SHP77 treated with DMSO at 0.1 percent for 48 hours (cell line): ENCODE measurements at places on chromosomes 1 and 21.

GRCh38 chr1:12245116-12245515 lies 15.3 kb downstream of the VPS13D start:
- no peak for DNase-seq

GRCh38 chr1:157781048-157781447 lies 4.1 kb upstream of the FCRL2 start:
- DNase-seq: no peak

DNA sequence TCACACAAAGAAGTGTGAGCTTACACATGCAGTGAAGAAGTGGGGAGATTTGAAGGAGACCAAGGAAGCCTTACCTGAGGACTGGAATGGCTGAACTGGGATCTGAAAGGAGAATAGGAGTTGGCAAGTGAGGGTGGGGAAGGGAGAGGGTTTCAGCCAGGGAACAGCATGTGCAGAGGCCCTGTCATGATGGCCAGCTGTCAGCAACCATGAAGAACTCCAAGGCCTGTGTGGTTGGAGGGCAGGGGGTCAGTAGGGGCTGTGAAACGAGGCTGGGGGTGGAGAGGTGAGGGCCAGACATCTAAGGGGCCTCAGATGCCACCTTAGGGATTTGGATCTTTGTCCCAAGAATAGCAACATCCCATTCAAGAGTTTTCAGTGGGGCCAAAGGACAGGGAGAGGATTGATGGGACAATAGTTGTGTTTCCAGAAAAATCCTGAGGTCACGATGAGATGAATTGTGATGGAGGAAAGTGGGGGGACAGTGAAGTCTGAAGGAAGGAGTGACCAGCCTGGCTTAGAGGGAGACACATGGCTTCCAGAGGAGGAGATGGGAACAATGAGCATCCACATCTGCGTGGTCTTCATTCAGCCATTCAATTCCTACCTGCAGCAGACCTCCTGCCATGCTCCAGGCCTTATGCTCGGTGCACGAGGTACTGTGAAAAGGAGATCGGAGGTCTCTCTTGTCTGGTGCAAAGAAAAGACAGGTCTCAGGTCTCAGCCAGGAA lies 187.6 kb downstream of the MATN1 start:
- DNase-seq: no peak

GRCh38 chr1:12540580-12541273 lies 77.3 kb downstream of the DHRS3 start:
- DNase-seq: no peak

GRCh38 chr1:67429528-67430357 lies 459 bp downstream of the SERBP1 start:
- DNase-seq: no peak

GRCh38 chr1:181013144-181013543 lies 9.5 kb downstream of the STX6 start:
- no peak for DNase-seq

- no peak for DNase-seq
Observed at GRCh38 chr1:175332515-175332914, 139.9 kb upstream of the KIAA0040 start.

- DNase-seq: no peak
Observed at GRCh38 chr1:91778964-91779363, 107.0 kb downstream of the TGFBR3 start.

GRCh38 chr1:12485231-12486058 lies 132.6 kb downstream of the DHRS3 start:
- no peak for DNase-seq

DNA sequence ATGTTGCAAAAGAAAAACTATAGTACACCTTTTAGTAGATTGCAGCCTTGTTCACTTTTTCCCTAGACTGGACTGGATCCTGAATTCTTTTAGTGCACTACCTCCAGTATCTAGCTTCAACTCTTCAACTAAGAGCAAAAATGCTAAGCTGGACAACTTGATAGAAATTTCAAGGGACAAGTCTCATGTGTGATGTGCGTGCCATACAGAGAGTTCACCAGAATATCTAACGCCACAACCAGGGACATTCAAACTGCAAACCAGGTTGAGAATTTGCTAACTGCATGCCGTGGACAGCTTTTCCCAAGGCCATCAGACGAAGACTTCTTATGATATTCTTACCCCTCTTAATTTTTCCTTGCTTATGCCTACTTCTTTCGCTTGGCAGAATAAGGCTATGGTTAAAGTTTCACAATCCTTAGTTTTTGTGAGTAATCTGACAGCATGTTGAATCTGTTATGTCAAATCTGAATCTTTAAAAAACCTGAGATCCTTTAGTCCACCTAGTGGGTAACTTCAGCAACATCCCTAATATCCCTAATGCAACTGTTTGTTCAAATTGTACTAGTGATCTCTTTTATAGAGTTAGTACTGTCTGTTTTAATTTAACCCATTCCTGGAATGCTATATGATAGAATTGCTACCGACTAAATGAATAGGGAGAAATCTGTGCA lies 66.4 kb downstream of the DDAH1 start:
- no peak for DNase-seq

DNA sequence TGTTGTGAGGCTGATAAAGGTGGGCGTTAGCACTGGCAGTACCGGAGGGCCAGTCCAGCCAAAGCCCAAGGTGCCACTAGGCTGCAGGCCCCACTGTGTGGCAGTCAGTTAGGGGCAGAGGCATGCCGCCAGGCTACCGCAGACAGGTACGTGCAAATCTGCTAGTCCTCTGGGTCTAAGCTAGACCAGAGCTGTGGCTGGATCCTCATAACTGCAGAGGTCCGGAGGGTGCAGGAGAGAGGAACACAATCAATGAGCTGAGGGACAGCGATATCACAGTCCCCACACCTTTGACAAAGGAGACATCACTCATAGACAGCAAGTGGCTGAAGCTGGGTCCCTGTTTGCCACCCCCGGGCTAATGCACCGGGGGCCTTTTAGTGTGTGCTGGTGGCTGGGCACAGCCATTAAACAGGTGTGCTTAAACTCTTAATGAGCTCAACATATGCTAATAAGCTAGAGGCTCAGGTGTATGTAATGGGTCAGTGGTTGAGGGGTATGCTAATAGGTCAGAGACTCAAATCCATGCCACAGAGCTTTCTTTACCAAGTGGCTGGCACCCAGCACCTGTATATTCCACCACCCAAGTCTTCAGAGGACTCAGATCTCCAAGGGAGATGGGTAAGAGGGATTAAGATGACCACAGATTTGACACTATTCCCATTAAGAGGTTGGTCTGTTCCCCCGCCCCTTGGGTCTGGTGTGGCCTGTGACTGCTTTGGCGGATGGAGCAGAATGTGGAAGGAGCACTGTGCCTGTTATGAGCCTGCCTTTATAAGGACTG lies 82.0 kb downstream of the GLIS1 start:
- no peak for DNase-seq

DNA sequence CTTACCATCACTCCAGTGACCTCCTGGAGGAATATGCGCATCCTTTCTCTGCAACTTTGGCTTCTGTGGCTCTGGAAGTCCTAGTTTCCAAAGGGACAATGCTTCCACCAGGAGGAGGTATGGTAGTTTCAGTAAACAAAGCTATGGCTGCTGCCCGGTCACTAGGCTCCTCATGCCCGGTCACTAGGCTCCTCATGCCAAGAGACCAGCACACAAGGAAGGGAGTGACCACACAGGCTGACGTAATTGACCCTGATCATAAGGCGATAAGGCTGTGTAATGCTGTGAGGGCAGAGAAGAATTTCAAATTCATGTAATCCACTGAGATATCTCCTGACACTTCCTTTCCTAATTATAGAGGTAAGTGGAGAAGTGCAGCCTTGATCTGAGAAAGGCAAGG lies 102.9 kb downstream of the DTL start:
- no peak for DNase-seq

GRCh38 chr1:169604781-169605560 lies 18.7 kb upstream of the F5 start:
- DNase-seq: no peak

- no peak for DNase-seq
Observed at GRCh38 chr1:199261328-199261727, 622.5 kb downstream of the PTPRC start.

DNA sequence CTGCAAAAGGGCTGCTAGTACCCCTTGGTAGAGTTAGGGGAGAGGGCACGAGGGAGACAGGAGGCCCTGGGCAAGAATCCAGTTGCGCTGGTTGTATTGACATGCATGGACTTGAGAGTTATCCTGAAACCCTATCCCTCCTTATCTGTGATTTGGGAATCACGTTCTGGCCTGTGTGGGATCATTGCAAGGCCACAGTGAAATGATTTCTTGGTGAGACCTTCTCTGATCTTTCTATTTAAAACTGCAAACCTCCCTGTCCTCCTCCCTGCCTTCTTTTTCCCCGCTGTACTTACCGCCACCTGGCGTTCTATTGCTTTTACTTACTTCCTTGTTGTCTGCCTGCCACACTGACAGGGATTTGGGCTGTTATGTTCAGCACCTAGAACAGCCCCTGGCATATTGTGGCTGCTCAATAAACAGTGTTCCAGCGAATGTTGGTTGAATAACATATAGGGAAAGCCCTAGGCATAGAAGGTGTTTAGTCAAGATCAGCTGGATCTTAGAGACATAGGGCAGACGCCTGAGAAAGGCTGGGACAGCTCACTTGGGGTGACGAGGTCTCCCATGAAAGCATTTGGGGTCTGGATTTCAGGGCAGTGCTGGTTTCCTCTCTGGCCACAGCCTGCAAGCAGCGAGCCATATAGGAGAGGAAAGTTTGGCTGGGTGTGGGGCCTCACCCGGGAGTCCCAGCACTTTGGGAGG lies 25.6 kb downstream of the ALPL start:
- no peak for DNase-seq

- no peak for DNase-seq
Observed at GRCh38 chr21:24225431-24225830, 1381.8 kb downstream of the MRPL39 start.
